ENCODE measurements at places on chromosomes 6 and 20.

DNA sequence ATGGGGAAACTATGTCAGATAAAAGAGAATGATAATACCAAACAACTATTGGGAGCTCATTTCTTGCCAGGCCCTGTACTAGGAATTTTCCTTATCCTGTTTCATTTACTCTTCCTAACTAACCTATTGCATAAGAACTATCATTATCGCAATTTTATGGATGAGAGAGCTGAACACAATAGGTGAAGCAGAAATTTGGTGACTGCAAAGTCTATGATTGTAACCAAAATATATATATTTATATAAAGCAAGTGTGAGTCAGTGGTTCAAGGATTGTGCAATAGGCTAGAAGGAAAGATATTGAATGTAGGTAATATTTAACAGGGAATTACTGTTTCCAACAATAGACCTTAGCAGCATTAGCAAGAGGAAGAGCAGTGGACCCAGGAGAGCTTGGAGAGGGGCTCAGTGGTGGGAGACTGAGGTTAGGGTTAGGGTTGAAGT lies 181.1 kb upstream of the TENT5A start:
- no peak for DNase-seq

GRCh38 chr6:155195903-155196302 lies 67.9 kb upstream of the CLDN20 start:
- no peak for DNase-seq

DNA sequence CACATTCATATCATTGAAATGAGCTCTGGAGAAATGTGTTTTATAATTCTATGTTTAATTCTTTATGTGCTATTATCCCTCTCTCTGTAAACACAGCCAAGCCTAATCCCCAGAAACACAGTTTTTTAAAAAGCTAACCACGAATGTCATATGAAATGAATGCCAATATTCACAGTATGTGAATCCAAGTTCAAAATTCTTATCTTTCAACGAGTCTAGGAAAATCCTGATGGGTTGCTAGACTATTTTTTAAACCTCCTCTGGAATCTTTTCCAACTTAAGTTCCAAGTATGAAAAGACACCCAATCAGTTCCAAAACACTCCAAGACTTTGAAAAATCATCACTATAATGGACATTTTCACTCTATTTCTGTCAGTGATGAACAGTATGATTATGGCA lies 689.3 kb downstream of the HACE1 start:
- DNase-seq: no peak

GRCh38 chr6:47734831-47735481 lies 36.6 kb downstream of the ADGRF4 start:
- no peak for DNase-seq

All from NCI-H2081 (cell line).